ENCODE measurements at places on chromosomes 3 and 15. TPM values are rescaled to one million over a fixed set of nuclear protein-coding genes. Genes with fewer than 3 reads are reported as not detected.

GRCh38 chr3:15097891-15098290 lies 1.1 kb downstream of the RBSN start:
- no peak for DNase-seq

- no peak for DNase-seq
Observed at GRCh38 chr3:13095408-13095937, 22.2 kb upstream of the IQSEC1 start.

GRCh38 chr15:96701443-96701842 lies 370.9 kb downstream of the NR2F2 start:
- no peak for DNase-seq

DNA sequence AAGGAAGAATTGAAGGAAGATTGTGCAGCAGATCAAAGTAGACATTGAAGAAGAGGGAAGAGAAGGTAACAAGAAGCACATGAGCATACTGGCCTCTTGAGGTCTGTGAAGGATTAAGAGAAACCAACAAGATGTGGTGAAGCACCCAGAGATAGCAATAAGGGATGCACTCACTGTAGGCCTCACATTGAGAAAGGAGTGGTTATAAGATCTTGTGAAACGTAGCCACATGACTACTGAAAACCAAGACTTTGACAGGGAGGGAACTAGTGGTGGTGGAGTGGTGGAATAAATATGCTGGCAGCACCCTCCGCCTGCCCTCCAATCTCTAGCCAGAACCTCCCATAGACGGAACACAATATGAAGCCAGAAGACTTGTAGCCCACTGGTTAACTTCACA lies 651.2 kb downstream of the DIPK2A start:
- no peak for DNase-seq

DNA sequence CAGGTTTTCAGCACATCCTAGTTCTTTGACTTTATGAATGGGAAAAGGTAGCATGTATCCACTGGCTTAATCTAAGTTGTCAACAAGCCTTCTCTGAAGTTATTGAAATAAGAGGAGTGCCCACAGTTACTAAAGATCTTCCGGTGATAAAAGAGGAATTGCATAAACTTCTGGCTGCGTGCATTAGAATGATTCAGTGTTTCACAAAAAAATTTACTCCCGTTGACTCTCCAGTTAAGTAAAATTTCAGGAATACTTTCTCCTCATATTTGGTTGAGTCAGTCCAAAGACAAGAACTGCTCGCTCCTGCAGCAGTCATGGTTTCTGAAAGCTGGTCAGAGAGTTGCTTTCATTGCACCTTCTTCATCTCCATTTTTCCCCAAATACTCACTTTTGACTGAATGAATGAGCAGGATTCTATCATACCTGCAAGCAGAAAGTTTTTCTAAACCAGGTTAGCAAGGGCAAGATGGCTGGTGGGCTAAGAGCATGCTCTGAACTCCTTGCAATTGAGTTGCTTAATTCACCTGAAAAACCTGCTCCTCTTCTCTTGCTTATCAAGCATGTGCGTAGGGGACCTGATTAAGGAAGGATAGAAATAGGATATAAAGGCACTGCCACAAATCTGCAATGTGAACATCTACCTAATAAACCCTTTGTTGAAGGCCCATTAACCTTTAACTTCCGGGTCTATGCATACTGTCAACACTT lies 64.2 kb upstream of the TIMP4 start:
- no peak for DNase-seq

- no peak for DNase-seq
Observed at GRCh38 chr15:79032656-79033055, 57.9 kb downstream of the RASGRF1 start.

The TMOD2 gene
- 2.4 TPM for total RNA-seq

All from colonic mucosa (tissue), 4 donors.